Epithelial cell of proximal tubule (primary cell): ENCODE measurements at places on chromosomes 7 and 10. TPM values are rescaled to one million over a fixed set of nuclear protein-coding genes. Genes with fewer than 3 reads are reported as not detected.
A peak's percentile ranks its signal among the peaks of the same experiment; 100 is the strongest.

DNA sequence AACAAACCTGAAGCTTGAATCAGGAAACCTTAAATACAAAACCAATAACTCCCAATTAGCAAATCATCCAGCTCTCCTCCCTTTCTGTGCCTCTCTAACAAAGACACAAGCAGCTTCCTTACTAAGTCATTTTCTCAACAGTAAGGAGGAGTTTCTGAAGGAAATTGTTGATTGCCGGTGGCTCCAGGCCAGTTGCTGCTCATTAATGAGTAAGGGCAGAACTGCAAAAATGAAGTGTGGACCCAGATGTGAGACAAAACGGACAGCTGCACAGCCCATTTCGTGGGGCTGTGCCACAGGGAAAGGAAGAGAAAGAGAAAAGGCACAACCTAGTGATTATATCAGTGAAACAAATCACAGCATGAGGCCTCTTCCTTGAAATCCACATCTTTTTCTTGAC is 42.8 kb upstream of the RHOBTB1 start:
- no peak for DNase-seq

The EPDR1 gene
- 33.6 and 39.3 TPM in 2 replicates for total RNA-seq

The MLXIPL gene
- not detected in 2 replicates for total RNA-seq

The THSD7A gene
- 0.94 and 2.0 TPM in 2 replicates for total RNA-seq

DNA sequence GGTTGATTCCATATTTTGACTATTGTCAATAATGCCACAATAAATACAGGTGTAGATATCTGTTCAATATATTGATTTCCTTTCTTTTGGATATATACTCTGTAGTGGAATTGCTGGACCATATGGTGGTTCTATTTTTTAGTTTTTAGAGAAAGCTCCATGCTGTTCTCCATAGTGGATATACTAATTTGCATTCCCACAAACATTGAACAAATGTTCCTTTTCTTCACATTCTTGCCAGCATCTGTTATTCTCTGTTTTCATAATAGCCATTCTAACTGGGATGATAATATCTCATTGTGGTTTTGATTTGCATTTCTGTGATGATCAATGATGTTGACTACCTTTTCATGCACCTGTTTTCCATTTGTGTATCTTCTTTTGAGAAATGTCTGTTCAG is 973.7 kb downstream of the REEP3 start:
- DNase-seq, result no peak

GRCh38 chr10:130929422-130930325 is 381.8 kb downstream of the TCERG1L start:
- no peak for DNase-seq

DNA sequence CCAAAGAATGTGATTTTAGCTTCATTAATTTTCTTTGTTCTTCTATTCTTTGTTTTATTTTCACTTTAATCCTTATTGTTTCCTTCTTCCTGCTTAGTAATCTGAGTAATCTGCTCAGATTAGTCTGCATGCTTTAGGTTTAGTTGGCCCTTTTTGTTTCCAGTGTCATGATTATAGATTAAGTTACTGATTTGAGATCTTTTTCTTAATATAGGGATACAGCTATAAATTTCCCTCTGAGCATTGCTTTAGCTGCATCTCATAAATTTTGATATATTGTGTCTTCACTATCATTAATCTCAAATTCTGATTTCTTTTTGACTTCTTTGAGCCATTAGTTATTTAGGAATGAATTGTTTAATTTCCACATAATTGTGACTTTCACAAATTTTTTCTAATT is 6.2 kb downstream of the NET1 start:
- no peak for DNase-seq

GRCh38 chr10:120710076-120710475 is 141.1 kb upstream of the WDR11 start:
- DNase-seq, result no peak

The NUP205 gene
- 89.9 and 91.6 TPM in 2 replicates for total RNA-seq

DNA sequence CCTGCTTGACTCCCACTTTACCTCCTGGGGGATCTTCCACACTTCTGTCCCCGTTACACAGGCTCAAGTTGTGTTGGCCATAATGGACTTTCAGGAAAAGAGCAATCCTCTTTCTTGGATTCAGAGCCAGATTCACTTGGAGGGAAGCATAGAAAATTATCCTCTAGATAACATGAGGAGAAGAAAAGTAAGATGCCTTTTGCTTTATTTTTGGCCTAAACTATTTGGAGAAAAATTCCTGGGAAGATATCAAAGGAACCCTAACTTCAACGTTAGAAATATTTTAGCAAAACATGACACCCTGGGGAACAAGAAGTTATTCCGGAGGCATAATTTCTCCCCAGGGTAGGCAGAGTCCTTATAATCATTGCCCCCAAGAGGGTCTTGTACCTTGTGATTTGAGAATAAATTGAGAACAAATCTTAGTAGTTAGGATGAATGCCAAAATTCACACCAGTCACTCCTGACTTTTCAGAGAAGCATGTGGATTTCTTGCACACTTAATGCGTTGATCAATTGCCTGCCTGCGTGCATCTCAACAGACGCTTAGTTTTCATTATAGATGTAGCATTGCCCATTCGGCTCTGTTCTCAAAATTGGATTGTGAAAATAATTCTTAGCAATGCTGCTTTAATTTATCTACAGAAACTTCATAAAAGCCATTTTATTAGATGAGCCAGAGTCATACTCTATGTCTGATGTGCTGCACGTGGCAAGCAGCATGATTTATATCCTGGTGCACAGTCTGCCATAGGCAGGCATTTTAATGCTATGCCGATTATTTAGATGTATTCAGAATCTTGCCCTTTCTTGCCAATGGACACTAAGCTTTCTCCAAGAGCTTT is 224.4 kb downstream of the C7orf25 start:
- no peak for DNase-seq

- no peak for DNase-seq
These were observed 14.7 kb upstream of the CSGALNACT2 start for GRCh38 chr10:43123361-43124093.

DNA sequence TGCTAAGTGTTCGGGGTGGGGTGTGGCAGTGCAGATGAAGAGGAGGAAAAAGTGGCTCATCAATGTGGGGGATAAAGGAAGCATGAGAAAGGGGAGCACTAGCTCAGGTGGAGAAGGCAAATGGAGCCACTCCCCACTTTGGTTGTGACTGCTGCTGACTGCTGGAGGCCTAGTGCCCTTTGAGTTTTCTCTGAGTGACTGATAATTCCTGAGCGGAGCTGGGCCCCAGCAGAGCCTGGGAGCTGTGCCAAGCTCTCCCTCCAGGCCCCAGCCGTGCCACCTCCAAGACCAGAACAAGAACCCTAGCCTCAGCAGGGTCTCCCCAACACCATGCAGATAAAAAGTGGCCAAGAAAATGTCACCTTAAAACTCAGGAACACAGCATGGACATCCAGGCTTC is 9.7 kb upstream of the RASSF4 start:
- no peak for DNase-seq

The MAT1A gene
- total RNA-seq, result not detected in 2 replicates

The GJD4 gene
- total RNA-seq, result not detected in 2 replicates

- DNase-seq, result no peak
These were observed 748.7 kb upstream of the GALNT17 start for GRCh38 chr7:70383066-70383782.

DNA sequence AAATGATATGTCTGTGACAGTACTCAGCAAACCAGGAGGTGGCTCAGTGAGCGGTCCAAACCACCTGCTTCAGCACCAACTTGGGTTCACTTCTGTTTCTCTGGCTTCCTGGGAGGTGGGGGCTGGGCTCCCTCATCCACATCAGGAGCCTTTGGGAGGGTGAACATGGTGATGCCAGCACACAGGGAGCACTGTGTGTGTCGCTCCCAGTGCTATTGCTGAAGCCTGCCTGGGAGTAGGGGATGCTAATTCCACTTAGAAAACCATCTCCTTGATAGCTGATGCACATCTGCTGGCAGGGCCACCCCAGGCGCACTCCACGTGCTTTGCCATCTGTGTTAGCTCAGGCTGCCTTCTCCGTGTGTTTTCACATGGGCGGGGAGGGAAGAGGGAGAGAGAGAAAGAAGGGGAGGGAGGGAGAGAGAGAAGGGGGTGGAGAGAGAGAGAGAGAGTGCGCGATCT is 58.0 kb downstream of the RAMP3 start:
- no peak for DNase-seq

The IFIT2 gene
- 1.7 and 2.2 TPM in 2 replicates for total RNA-seq

- DNase-seq, result no peak
These were observed 4.6 kb downstream of the REPIN1 start for GRCh38 chr7:150373049-150373801.

The SNCG gene
- total RNA-seq, result 3.1 and 30.0 TPM in 2 replicates

GRCh38 chr10:6148908-6149307 is 53.8 kb upstream of the PFKFB3 start:
- DNase-seq, result no peak

The INHBA gene
- 5.9 and 8.9 TPM in 2 replicates for total RNA-seq

DNA sequence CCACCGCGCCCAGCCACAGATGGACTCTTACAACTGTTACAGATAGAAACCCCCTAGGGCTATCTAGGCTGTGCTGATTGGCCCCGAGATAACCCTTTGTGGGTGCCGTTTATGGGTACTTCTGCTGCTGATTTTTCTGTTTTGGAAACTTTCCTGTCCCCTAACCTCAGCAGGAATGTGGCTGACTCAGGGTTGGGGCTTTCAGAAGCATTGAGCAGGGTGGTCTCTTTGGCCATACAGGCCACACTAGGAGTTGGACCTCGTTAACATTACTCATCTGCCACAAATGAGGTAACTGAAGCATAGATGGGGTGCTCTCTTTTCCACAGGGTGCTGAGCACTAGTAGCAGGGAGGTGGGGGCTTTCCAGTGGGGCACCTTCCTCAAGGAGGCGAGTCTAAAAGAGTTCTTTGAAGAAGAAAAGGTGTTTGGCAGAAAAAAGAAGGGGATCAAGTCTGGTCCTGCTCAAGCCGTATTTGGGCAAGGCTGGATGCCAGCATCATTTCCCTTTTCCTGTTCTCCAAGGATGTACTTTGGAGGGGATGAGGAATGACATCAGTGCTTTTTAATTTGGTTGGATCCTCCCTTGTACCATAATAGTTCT is 6.4 kb downstream of the ZSCAN25 start:
- no peak for DNase-seq

The KCNIP2 gene
- 0.14 and 2.9 TPM in 2 replicates for total RNA-seq

DNA sequence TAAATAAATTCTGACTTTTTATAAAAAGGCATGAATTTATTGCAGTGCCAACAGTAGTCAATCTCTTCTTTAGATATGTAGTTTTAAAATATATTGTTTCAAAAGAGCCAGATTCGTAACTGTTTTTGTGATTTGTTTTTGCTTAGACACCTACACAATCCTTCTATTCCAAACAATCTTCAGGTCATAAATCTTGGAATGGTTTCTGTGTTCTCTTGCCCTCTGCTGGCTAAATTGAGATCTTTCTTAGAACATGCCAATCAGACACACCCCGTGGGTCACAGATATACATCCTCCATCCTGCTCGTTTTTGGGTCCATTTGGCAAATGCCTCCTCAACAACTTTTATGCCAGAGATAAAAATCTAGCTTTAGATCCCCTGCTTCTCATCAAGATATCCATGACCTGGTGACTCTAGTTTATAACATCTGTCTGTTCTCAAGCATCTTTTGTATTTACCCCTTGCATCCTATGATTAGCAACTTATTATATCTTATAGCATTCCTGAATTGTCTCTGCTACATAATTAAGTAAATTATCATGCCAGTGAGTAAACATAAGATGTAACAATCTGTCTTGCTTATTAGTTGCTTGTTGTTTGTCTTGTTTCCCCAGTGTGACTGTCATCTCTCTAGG is 35.3 kb upstream of the IFRD1 start:
- DNase-seq, result no peak

The A1CF gene
- not detected in 2 replicates for total RNA-seq

GRCh38 chr10:43226441-43226840 is 40.4 kb downstream of the RASGEF1A start:
- no peak for DNase-seq

The VSTM2A gene
- not detected in 2 replicates for total RNA-seq

DNA sequence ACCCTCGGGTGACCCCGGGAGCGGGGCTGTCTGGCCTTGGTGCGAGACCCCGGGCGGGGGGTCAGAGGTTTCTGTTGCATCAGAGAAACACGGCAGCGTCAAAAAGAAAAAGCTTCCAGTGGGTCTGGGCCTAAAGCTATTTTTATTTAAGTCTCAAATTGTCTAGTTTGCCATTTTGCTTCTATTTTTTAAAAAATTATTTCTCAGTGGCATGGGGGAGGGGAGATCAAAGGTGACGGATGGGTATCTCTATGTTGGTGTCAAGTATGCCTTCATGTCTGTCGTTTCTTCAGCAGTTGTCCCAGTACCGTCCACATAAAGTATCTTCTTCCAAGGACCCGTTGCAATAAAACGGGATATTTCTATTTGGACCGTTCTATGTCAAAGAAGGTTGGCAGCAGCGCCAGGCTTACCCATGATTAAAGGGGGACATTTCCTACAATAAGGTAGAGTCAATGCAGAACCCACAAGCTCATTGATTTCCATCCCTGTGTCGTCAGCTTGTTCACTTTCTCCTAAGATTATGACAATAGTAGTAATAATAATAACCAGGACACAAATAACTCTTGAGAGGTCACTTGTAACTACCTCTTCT is 26.0 kb upstream of the VAX1 start:
- no peak for DNase-seq

DNA sequence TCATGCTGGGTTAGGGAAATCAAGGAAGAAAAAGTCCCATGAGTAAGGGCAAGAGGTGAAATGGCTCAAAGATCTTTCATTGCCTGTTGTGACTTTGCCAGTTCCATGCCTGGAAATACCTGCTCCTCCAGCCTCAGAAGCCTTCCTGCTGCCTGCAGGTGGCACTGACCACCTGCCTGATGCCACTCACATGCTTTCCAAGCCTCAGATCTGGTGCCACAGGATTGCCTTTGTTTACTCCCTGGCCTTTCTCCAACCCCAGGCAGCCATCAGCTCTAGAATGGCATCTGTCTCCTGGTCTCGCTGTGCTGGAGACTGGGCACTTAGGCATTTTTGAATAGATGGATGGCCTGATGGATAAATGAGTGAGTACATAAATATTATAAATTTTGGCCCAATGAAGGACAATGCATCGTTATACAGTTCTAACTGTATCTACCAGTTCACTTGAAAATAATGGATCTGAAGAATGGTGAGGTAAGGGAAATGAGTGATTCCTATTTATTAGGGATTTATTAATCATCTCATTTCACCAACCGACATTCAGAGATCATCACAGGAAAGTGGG is 657.2 kb downstream of the INHBA start:
- DNase-seq, result no peak

The CCDC172 gene
- not detected in 2 replicates for total RNA-seq

The XRCC2 gene
- total RNA-seq, result 5.4 and 10.3 TPM in 2 replicates

GRCh38 chr10:66927971-66928770 is 2.3 kb downstream of the LRRTM3 start:
- DNase-seq, result no peak

- DNase-seq, result peak; percentile 72
These were observed 40.3 kb downstream of the ZC3HC1 start for GRCh38 chr7:130010689-130011412.

DNA sequence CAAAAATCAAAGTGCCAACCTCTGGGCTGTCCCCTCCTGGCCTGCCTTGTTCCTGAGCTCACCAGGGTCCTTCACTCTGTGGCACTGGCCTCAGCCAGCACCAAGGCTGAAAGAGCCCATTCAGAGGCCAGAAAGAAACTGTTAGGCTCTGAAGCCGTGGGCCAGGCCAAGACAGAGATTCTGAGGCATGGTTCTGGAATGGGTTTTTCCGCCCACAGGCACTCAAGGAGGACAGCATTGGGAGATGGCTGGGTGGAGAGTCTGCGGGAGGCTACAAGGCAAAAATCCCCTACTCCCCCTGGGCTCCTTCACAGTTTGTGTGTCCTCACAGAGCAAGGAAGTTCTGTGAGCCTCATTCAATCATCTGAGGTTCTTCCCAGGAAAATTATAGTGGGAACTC is 31.7 kb downstream of the GRIFIN start:
- DNase-seq, result no peak
